Hepatocyte (in vitro differentiated cells): ENCODE measurements at places on chromosomes 7 and 10. TPM values are rescaled to one million over a fixed set of nuclear protein-coding genes. Genes with fewer than 3 reads are reported as not detected.

DNA sequence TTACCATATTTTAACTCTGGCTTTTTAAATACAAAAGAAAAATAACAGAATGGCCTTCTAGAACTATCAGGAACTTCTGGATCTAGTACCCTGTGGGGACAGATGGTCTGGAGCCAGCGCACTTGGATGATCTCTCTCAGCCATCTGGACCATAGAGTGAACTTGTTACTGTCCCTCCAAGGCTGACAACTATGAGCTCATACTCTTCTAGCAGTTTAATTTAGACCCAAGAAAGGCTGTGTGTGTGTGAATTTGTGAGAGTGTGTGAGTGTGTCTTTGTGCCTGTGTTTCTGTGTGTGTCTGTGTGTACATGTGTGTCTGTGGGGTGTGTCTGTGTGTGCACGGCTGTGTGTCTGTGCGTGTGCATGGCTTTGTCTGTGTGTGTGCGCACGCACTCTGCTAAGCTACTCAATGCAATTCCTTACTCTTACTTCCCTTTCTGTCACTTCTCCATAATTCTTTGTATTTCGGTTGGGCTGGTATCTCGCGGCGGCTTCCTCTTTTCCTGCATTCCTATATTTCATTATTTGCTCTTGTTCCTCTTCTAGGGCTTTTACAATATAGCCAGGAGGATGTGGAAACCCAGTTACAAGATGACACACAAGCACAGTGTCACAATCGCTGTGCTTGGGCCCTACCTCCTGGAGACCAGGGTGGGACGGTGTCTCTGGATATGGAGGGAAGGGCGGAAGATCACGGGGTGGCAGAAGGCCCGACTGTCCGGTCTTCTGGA lies 51.9 kb downstream of the IKZF1 start:
- H3K27me3 ChIP-seq: no peaks in the 10 kb centered on the region
- no peak overlapping the region for H3K27ac ChIP-seq
- no peaks in the 10 kb centered on the region for H3K36me3 ChIP-seq
- no peak for DNase-seq

- peak overlapping the region; percentile 98 for H3K27ac ChIP-seq
- H3K4me3 ChIP-seq: no peak overlapping the region
- peaks cover 52% of the 10 kb centered on the region for H3K4me1 ChIP-seq
- no peaks in the 10 kb centered on the region for H3K36me3 ChIP-seq
- H3K27me3 ChIP-seq: no peaks in the 10 kb centered on the region
- DNase-seq: no peak
These were observed 27.7 kb upstream of the AP5Z1 start for GRCh38 chr7:4747746-4748145.

- peak; percentile 93 for DNase-seq
- no peaks in the 10 kb centered on the region for H3K36me3 ChIP-seq
- H3K4me1 ChIP-seq: peaks cover 30% of the 10 kb centered on the region
- H3K27me3 ChIP-seq: peaks cover 69% of the 10 kb centered on the region
- H3K4me3 ChIP-seq: peak overlapping the region; percentile 39
These were observed 3.7 kb downstream of the ELOVL3 start for GRCh38 chr10:102229810-102230263.

DNA sequence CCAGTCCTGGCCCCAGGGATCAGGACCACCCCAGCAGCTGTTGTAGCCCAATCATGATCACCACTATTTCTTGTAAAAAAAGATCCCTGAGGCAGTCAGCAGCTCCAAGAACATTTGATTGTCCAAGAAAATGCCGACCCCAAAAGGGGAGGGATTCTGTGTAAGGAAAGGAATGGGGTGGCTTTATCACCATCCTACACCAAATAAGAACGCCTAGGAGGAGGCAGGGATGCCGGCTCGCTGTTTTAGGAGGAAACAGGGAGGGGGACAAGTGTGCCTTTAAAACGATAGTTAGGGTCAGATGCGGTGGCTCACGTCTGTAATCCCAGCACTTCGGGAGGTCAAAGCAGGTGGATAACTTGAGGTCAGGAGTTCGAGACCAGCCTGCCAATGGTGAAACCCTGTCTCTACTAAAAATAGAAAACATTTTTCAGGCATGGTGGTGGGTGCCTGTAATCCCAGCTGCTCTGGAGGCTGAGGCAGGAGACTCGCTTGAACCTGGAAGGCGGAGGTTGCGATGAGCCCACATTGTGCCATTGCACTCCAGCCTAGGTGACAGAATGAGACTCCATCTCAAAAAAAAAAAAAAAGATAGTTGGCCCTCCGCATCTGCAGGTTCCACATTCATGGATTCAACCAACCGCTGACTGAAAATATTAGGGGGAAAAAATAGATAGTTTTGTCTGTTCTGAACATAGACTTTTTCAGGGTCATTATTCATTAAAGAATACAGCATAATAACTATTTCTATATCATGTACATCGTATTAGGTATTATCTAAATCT lies 63.6 kb downstream of the PDIA4 start:
- H3K4me3 ChIP-seq: no peak overlapping the region
- H3K4me1 ChIP-seq: no peaks in the 10 kb centered on the region

DNA sequence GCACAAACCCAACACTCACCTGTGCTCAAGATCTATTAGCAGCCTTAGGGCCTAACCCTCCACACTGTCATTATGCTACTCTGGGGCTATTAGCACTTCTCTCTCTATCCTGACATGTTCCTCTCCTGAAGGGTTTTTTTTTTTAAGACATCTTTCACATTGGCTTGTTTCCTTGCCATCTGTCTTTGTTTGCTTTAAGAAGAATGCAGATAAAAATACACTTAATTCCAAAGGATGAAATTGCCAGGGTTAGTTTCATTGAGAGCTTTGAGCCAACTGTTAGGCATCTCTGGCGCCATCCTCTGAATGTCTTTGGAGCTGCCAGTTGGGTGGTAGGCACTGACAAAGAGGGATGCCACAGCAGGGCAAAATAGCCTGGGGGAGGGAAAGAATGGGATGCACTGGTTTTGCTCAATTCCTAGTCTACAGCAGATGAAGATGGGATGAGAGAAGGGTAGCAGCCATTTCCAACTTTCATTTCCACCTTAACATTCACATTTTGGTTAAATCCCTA lies 399.2 kb downstream of the SORCS1 start:
- H3K27ac ChIP-seq: no peak overlapping the region
- no peaks in the 10 kb centered on the region for H3K36me3 ChIP-seq
- DNase-seq: no peak
- no peaks in the 10 kb centered on the region for H3K27me3 ChIP-seq

- H3K36me3 ChIP-seq: no peaks in the 10 kb centered on the region
- H3K4me1 ChIP-seq: peaks cover 8% of the 10 kb centered on the region
- no peak for DNase-seq
- no peak overlapping the region for H3K27ac ChIP-seq
- H3K27me3 ChIP-seq: peaks cover 49% of the 10 kb centered on the region
- H3K4me3 ChIP-seq: no peak overlapping the region
These were observed 3.2 kb downstream of the CDH23 start for GRCh38 chr10:71399946-71400345.

- peak overlapping the region; percentile 94 for H3K27ac ChIP-seq
- H3K27me3 ChIP-seq: no peaks in the 10 kb centered on the region
- DNase-seq: no peak
- H3K4me1 ChIP-seq: peaks cover 34% of the 10 kb centered on the region
- no peaks in the 10 kb centered on the region for H3K36me3 ChIP-seq
These were observed 1.4 kb downstream of the CHST3 start for GRCh38 chr10:71965623-71966022.

- H3K27ac ChIP-seq: no peak overlapping the region
- no peak overlapping the region for H3K4me3 ChIP-seq
- no peaks in the 10 kb centered on the region for H3K36me3 ChIP-seq
- H3K4me1 ChIP-seq: peaks cover 12% of the 10 kb centered on the region
- H3K27me3 ChIP-seq: peaks cover 16% of the 10 kb centered on the region
- no peak for DNase-seq
These were observed 6.6 kb downstream of the ADRA2A start for GRCh38 chr10:111083222-111084095.

GRCh38 chr7:90618876-90619275 lies 22.8 kb downstream of the CDK14 start:
- H3K27ac ChIP-seq: peak overlapping the region; percentile 60
- H3K4me1 ChIP-seq: peaks cover 18% of the 10 kb centered on the region

- no peak overlapping the region for H3K4me3 ChIP-seq
- no peak overlapping the region for H3K27ac ChIP-seq
- H3K27me3 ChIP-seq: no peaks in the 10 kb centered on the region
- H3K4me1 ChIP-seq: no peaks in the 10 kb centered on the region
These were observed 73.6 kb upstream of the AMPH start for GRCh38 chr7:38704751-38705150.

GRCh38 chr7:104035351-104035750 lies 45.9 kb upstream of the RELN start:
- no peak for DNase-seq
- H3K36me3 ChIP-seq: no peaks in the 10 kb centered on the region
- no peaks in the 10 kb centered on the region for H3K27me3 ChIP-seq

DNA sequence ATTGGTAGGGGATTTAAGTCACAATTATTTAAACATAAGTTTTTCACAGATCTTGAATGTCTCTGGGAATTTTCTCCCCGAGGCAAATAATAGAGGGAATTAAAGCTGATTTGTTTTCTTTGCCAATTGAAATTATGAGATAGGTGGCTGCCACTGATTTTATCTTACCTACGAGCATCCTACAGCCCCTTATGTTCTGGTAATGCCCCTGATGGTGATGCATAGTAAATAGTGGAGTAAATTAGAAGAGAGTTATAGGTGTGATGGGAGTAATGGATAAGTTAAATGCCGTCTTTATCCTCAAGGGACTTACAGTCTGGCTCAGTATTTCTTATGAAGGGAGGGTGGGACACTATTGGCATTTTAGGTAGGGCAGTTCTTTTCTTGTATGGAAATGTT lies 58.1 kb downstream of the HDAC9 start:
- H3K4me3 ChIP-seq: no peak overlapping the region
- H3K27ac ChIP-seq: no peak overlapping the region
- H3K27me3 ChIP-seq: no peaks in the 10 kb centered on the region
- peaks cover 9% of the 10 kb centered on the region for H3K4me1 ChIP-seq
- no peaks in the 10 kb centered on the region for H3K36me3 ChIP-seq

GRCh38 chr10:12432402-12433189 lies 83.2 kb downstream of the CAMK1D start:
- no peak for DNase-seq
- H3K4me3 ChIP-seq: no peak overlapping the region
- no peaks in the 10 kb centered on the region for H3K36me3 ChIP-seq
- no peaks in the 10 kb centered on the region for H3K27me3 ChIP-seq

GRCh38 chr7:56077681-56078080 lies 13.6 kb downstream of the SUMF2 start:
- H3K4me1 ChIP-seq: no peaks in the 10 kb centered on the region
- DNase-seq: no peak

DNA sequence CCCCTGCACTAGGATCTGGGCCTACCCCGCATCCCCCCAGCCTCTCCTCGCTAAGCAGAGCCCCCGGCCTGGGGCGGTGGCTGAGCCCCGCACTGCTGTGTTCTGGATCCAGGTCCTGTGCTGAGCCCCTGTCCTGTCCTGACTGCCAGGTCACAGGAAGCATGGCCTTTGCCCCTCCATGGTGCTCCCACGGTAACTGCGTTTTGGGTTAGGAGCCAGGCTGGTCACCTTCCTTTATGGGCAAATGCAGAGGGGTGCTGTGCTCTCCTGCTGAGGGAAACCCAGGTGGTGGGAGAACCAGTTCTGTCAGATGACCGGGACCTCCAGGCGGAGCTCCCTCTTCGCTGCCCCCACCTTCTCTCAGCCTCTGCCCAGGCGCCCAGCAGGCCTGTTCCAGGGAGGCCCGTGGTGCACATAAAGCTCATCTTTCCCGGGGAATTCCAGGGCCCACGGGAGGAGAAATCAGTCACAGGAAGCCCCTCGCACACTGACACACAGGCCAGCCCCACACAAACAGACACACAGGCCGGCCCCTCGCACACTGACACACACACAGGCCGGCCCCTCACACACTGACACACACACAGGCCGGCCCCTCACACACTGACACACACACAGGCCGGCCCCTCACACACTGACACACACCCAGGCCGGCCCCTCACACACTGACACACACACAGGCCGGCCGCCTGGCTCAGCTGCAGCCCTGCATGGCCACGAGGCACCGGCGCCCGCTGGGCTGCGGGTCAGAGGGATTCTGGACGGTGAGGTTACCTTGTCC lies 75.6 kb downstream of the CFAP46 start:
- H3K27ac ChIP-seq: no peak overlapping the region
- no peak overlapping the region for H3K4me3 ChIP-seq
- no peaks in the 10 kb centered on the region for H3K4me1 ChIP-seq
- DNase-seq: no peak
- no peaks in the 10 kb centered on the region for H3K27me3 ChIP-seq

DNA sequence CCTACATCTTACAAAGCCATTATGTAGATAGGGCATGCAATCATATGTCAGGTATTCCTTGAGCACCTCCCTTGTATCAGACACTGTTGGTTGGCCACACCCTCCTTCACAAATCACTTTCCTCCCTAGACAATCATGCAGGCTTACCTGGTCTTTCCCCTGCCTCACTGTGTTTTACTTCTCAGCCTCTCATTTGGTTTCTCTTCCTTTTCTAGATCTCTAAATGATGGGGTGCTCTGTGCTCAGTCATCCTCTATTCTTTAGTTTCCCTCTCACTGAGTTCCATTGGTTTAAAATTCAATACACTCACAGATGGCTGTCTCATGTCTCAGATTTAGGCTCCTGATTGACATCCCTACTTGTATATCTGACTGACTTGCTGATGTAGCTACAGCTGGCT lies 31.4 kb downstream of the ANK3 start:
- no peaks in the 10 kb centered on the region for H3K27me3 ChIP-seq
- H3K27ac ChIP-seq: no peak overlapping the region
- H3K4me1 ChIP-seq: no peaks in the 10 kb centered on the region

DNA sequence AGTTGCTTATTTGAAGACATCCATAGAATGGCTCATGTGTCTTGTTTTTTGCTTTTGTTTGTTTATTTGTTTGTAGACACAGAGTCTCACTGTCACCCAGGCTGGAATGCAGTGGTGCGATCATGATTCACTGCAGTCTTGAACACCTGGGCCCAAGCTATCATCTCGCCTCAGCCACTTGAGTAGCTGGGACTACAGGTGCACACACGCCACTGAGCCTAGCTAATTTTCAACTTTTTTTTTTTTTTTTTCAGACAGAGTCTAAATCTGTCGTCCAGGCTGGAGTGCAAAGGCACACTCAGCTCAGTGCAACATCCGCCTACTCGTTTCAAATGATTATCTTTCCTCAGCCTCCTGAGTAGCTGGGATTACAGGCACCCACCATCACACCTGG lies 83.3 kb upstream of the KLF6 start:
- DNase-seq: no peak
- peaks cover 4% of the 10 kb centered on the region for H3K4me1 ChIP-seq
- no peak overlapping the region for H3K4me3 ChIP-seq
- H3K36me3 ChIP-seq: no peaks in the 10 kb centered on the region
- H3K27me3 ChIP-seq: no peaks in the 10 kb centered on the region
- H3K27ac ChIP-seq: peak overlapping the region; percentile 88

DNA sequence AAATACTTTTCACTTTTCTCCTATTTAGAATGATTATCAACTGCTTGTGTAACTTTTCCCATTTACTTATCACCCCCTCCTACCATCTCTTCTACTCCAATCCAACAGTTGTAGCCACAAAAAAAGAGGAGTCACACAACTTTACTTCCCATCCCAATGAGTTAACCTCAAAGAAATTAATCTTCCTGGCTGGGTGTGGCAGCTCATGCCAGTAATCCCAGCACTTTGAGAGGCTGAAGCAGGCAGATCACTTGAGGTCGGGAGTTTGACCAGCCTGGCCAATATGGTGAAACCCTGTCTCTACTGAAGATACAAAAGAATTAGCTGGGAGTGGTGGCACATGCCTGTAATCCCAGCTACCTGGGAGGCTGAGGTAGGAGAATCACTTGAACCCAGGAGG lies 19.9 kb downstream of the SYPL1 start:
- no peaks in the 10 kb centered on the region for H3K36me3 ChIP-seq
- no peak overlapping the region for H3K27ac ChIP-seq
- H3K4me1 ChIP-seq: no peaks in the 10 kb centered on the region
- H3K27me3 ChIP-seq: no peaks in the 10 kb centered on the region

The FGL2 gene
- polyA plus RNA-seq: 0.57 and 0.83 TPM in 2 replicates

The UPF2 gene
- polyA plus RNA-seq: 12.3 and 12.9 TPM in 2 replicates

The WNT8B gene
- polyA plus RNA-seq: not detected in 2 replicates

The SYCE1 gene
- polyA plus RNA-seq: 0.12 and 0.33 TPM in 2 replicates

The MLXIPL gene
- polyA plus RNA-seq: 45.5 and 46.7 TPM in 2 replicates

The KCNIP2 gene
- 0.96 and 1.0 TPM in 2 replicates for polyA plus RNA-seq
